ENCODE measurements at places on chromosomes 2 and 18.

DNA sequence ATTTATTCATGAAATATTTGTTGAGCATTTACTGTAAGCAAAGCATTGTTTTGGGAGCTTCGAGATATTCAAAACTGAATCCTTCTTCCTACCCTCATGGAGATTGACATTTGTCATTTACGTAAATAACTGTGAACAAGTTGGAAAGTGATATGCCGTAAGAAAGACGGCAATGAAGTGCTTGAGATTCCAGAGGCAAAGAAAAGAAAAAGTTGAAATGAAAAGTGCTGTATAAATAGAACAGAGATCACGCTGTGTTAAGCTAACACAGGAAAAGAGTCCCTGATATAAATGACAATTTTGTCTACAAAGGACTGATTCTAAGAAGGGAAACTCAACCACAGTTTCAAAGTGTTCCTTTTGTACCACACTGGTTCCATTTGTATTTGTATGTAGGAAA is 1.8 kb downstream of the CHRNA1 start:
- no peak for DNase-seq

GRCh38 chr18:21444465-21445212 is 155.9 kb downstream of the ESCO1 start:
- peak; percentile 59 for DNase-seq

- DNase-seq: peak; percentile 67
Measured at GRCh38 chr2:225660262-225661131, 261.0 kb downstream of the NYAP2 start.

DNA sequence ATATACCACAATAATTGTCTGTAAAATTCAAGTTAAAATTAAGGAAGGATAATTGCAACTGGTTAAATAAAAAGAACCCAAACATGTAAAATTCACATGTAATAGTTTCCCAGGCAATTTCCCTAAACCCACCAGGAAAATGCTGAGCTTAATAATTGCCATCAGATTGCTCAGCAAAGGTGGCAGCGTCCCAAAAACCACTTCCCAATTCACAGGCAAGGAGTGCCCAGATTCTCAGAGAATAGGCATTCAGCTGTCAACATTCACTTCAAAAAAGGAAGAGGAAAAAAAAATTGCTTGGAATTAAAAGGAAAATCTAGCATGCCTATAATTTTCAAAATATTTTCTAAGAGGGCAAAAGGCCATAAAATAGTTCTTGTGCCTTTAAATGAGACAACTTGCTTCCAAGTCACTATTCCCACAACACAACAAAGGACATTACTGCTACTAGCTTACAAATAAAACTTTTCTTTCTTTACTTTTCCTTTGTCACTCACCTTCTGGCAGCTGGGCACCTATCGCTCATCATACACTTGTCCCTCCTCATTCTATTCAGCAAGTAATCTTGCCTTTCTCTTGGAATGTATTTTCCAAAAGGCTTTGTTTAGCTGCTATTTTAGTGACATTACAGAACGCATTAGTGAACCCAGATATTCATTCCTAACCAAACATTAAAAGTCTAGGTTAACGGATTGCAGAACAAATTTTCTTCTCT is 15.2 kb downstream of the SRBD1 start:
- DNase-seq: no peak

GRCh38 chr18:54019641-54020040 is 204.8 kb downstream of the MBD2 start:
- no peak for DNase-seq

- no peak for DNase-seq
Measured at GRCh38 chr2:171652416-171652785, 34.9 kb upstream of the DYNC1I2 start.

DNA sequence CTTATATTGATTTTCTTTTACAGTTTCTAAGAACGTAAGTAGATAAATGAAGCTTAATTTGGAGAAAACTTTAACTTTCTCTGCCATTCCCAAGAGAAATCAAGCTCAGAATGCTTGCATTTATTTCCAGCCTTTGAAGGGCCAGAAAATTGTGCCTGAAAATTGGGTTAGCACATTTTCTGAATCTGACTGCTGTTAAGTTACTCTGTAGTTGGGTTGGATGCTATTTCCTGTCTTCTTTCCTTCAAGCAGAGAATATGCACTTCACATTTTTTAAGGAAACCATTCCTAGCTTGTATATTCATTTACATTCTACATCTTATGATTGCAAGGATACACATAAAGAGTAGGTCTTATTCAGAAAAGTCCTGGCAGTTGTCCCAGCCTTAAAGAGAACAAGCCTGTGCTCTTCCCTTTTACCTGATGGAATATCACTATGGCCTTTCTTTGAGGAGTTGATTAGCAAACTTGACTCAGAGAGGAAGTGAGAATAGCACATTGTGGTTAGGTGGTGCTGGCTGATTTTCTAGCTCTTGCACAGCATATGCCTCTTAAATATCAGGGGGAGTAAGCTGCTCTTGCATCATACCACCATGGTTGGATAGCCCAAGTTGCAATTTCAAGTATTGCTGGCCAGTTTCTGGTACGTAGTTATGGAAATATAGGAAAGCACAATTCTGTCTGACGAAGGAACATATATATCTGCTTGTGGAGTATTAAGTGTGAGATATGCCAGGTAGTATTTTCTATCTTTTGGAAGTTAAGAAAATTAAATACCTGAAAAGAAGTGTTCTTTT is 133.7 kb downstream of the COMMD1 start:
- DNase-seq: no peak

- peak; percentile 14 for DNase-seq
Measured at GRCh38 chr18:71951001-71951400, 593.1 kb downstream of the CBLN2 start.

DNA sequence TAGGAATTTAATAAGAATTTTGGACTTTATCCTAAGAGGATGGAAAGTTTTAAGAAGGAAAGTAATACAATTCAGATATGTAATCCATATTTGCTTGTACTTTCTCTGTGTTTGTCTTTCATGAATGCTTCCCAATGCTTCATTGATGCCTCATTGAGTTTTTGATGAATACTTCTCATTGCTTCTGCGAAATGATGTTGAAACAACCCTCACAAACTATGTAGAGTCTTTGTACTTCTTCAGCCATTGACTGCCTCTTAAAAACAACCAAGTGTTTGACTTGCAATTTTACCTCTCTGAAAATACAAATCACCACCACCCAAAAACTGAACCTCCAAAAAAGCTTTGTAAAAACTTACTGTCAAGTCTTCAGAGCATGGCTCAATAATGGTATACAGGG is 424.1 kb downstream of the ERBB4 start:
- peak; percentile 39 for DNase-seq

DNA sequence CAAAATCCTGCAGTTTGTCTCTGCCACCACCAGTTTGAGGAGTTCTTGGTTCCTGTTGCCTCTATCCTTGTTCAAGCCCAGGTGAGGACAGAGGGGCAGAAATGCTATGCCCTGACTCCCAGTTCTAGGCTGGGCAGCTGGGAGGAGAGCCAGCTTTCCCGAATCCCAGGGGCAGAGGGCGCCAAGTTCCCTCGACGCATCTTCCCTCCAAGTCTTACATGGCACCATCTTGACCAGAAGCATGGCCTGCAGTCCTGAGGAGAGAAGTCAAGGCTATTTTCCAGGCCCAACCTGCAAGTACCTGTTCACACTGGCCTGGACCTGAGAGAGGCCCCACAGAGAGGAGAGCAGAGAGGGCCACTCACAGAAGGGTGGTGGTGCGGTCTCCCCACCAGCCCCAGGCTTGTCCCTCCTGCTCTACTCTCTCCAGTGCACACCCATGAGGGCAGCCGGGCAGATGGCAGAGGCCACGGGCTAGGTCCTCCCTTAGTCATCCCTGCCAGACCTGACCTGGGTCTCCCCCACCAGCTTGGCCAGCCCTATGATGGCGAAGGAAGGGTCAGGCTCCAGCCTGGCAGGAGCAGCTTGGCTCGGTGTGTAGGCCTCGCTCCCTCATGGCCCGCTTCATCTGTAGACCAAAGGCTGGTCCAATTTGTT is 115.7 kb upstream of the MSTN start:
- no peak for DNase-seq

- no peak for DNase-seq
Measured at GRCh38 chr2:158116936-158117335, 15.3 kb downstream of the UPP2 start.

GRCh38 chr18:68176901-68177300 is 538.0 kb downstream of the TMX3 start:
- no peak for DNase-seq

All from NCI-H345 (cell line).